ENCODE measurements at places on chromosomes 3 and 15.

- no peak for DNase-seq
Measured at GRCh38 chr3:67657192-67657591, 2.8 kb upstream of the SUCLG2 start.

DNA sequence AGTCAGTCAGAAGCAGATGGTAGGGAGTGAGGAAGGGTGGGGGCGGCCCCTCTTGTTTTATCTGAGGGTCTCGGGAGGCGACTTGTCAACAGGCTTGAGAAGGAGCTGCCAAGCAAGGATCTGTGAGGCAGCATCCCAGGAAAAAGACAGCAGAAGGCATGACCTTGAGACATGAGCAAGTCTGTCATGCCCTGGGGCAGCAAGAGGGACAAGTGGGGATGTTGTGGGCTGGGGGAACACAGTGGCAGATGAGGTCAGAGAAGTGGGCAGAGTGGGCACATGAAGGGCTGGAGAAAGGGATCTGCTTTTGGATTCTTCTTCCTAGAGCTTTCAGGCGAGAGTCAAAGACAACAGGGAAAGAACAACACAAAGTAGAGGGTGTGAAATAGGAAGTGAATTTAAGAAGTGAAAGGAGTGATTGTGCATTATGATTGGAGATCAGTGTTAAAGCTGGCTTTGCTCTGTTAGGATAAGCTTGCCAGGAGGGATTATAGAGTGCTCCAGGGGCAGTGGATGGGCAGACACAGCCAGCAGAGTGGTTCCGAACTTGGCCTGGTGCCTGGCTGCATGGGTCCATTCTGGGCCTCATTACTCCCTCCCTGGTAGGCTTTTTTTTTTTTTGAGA, 73.3 kb downstream of the USP13 start:
- no peak for DNase-seq

DNA sequence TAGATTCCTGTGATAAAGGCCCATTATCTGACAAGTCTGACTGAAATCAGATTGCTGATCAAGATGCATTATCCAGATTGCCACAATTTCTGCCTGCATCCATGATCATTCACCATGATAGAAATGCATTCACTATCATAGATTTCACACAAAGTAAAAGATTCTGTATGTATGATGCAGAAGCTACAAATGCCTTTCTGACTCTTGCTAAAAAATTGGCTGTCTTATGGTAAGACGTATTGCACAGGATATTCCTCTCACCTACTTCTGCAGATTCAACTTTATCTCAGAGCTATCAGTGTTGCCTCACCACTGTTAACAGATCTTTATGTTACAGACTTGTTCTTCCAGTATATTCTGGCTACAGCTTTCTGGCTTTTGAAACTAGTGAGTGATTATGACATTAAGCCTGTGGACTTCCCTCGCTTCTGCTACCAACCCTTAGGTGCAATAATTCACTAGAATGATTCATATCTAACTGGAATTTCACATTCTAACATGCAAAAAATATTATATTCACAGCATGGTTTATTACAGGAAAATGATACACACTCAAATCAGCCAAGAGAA, 955.3 kb downstream of the EPHA3 start:
- DNase-seq: no peak

DNA sequence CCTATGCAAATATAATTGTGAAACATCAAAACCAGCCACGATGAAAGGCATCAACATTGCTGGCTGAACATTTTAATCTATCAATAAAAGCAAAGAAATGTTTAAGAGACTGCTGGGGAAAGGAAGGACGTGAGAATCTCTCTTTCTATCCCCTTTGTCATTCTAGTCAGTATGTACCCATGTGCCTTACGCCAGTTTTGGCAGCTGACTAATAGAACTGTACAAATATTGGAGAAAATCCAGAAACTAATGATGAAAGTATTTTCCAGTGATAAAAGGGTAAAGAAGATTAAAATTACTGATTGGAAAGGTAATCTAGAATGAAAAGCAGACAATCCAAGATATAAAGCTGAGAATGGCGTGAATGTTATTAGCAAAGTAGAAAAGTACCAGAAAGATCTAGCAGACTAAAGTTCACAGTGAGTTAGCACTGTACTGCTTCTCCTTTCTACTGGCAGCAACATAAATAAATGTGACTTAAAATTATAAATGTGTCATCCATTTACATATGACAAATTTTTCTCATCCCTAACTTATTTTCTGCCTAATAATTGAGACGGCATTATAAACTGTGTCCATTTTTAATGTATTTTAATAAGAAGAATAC, 401.9 kb upstream of the CNTN4 start:
- DNase-seq: no peak

- no peak for DNase-seq
Measured at GRCh38 chr3:100184948-100185570, 70.8 kb upstream of the FILIP1L start.

GRCh38 chr3:154123906-154124305, 2.7 kb downstream of the ARHGEF26 start:
- DNase-seq: no peak

DNA sequence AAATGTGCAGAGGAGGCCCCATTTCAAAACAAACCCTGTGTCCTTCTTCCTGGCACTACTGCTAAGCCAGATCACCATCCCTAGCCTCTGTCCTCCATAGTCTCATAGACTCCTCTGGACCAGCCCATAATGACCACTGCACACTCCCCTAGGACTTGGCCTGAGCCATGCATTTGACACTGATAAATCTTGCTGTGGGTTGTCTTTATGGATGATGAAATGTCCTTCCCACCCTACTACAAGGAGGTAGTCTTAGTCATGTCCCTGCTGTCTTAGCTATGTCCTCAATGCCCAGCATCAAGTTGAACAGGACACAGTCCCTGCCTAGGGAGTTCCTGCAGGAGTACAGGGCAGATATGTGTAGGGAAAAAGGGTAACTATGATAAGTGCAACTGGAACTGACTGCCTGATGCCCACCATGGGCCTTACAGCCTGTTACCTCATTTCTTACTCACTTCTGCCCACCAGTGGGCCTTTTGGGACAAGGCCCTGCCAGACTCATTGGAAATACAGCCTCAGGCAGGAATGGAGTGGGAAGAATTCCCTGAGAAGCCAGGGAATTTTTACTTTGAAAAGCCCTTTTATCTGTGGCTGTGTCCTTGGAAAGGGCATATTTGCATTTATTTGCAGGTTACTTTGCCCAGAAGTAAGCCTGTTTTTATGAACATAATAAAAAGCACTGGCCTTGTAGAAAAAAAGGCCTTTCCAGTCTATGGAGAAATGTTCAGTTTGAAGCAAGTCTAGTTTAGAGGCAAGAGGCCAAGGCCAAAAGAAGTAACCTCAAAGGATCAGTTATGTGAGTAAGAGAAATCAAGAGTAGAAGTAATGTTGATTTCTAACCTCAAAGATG, 199.6 kb upstream of the EIF1B start:
- no peak for DNase-seq

GRCh38 chr15:23524816-23525215, 40.7 kb upstream of the MKRN3 start:
- no peak for DNase-seq

GRCh38 chr3:106699122-106699521, 678.1 kb upstream of the CCDC54 start:
- DNase-seq: no peak

GRCh38 chr3:133783762-133784161, 21.9 kb upstream of the SRPRB start:
- DNase-seq: no peak

GRCh38 chr3:22634433-22634832, 568.7 kb upstream of the UBE2E2 start:
- DNase-seq: no peak

GRCh38 chr3:18656410-18656809, 231.3 kb upstream of the SATB1 start:
- no peak for DNase-seq

GRCh38 chr3:31768479-31769125, 212.5 kb downstream of the OSBPL10 start:
- DNase-seq: no peak

- no peak for DNase-seq
Measured at GRCh38 chr3:99751649-99752048, 66.0 kb upstream of the CMSS1 start.

DNA sequence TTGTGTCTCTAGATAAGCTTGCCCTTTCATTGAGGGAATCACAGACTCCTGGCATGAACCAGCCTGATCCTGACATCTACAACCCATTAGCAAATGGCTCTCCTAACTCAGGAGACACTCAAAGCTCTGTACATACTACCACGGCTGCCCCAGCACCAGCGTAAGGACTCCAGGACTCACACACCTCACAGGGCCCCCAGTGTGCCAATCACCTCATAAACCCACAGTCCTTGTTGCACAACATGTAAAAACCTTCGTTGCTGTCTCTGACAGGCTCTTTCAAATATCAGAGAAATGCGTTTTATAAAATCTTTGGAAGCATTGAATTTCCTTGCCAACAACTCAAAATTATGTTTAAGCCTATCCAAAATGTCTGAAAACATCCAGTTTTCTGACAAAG, 7.3 kb downstream of the FYCO1 start:
- no peak for DNase-seq

All from hippocampal formation (tissue), 2 donors.